ENCODE measurements at places on chromosomes 3 and 15.

DNA sequence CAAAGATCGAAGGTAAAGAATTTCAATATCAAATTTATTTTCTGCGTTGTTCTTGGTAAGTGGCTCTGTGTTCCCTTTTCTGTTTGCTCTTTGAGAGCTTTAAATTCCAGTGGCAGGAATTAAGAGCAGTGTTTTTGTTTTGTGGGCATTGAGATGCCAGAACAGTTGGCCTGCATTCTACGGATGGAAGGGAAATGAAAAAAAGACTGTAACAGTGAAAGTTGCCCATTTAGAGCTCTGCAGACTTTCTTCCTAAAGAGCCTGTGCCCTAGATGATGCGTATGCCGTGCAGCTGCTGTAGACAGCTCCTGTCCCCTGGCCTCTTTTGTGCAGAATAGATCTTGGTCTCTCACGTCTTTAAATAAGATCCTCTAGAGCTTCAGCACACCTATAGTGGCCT, 58.8 kb downstream of the KAT2B start:
- no peak for DNase-seq

DNA sequence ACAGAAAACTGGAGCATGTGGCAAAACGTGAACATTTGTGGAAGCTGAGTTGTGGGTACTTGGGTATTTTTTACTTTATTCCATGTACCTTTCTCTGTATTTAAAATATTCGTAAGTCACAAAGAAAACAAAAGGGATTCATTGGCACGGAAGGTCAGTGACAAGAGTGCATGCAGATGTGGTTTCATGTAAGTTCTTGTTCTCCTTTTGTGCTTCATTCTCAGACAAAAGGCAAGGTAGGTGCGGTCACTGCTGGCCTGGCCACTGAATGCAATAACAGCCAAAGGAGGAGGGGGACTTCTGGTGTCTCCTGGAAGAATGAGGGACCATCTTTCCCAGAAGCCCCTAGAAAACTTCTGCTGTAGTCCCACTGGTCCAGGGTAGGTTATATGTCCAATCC, 200.0 kb upstream of the TOPAZ1 start:
- no peak for DNase-seq

DNA sequence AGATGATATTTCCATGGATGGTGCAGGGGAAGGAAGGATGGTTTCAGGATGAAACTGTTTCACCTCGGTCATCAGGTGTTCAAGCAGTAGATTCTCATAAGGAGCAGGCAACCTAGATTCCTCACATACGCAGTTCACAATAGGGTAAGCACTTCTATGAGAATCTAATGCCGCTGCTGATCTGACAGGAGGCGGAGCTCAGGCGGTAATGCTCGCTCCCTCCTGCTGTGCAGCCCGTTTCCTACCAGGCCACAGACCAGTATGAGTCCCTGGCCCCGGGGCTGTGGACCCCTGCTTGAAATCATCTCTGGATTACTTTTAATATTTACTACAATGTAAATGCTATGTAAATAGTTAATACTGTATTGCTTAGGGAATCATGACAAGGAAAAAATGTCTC, 241.8 kb downstream of the ROBO2 start:
- no peak for DNase-seq

DNA sequence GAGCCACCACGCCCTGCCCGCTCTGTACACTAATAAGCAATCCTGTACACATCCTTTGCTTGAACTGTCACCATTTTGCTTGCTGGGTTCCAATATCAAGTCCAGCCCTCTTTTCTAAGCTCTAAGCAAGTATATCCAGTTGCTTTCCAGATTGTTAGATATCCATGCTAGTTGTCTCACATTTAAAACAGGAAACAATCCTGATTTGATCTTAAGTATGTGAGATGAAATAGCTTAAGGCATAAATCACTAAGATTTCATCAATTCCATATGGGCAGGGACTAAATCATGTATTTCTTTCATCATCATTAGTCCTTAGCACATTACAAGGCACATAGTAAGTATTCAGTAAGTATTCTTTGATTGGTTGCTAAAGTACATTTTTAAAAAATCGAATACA, 16.2 kb downstream of the ATP11B start:
- no peak for DNase-seq

- no peak for DNase-seq
Observed at GRCh38 chr15:41798607-41799487, 24.6 kb downstream of the MAPKBP1 start.

- peak; percentile 58 for DNase-seq
Observed at GRCh38 chr15:78242128-78242527, 7.8 kb upstream of the ACSBG1 start.

GRCh38 chr3:108030960-108031359, 59.9 kb downstream of the CD47 start:
- DNase-seq: no peak

DNA sequence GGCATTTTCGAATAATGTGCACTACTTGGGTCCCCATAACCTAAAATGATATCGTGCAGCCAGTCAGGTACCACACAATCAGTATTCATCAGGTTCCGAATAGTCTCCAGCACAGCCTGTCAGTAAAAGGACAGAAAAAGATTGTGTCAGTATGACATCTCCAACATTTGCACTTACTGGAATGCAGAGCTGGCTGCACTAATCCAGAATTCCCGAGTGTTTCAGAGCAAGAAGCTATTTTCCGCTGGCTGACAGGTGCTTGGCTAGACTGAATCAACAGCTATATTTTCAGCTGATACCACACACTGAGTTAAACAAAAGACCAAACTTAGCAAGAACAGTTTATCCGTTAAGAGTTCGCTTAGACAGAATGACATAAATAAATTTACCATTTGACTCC, 68.8 kb downstream of the AQR start:
- no peak for DNase-seq

GRCh38 chr3:107520535-107520934, 2.2 kb upstream of the BBX start:
- no peak for DNase-seq

GRCh38 chr3:126311338-126311978, 45.8 kb downstream of the KLF15 start:
- no peak for DNase-seq

- no peak for DNase-seq
Observed at GRCh38 chr15:91562698-91563097, 290.8 kb upstream of the SLCO3A1 start.

GRCh38 chr3:108951820-108952501, 1.7 kb downstream of the GUCA1C start:
- DNase-seq: no peak

Measured in NB4 (cell line).